ENCODE measurements at places on chromosomes 11 and 22.

DNA sequence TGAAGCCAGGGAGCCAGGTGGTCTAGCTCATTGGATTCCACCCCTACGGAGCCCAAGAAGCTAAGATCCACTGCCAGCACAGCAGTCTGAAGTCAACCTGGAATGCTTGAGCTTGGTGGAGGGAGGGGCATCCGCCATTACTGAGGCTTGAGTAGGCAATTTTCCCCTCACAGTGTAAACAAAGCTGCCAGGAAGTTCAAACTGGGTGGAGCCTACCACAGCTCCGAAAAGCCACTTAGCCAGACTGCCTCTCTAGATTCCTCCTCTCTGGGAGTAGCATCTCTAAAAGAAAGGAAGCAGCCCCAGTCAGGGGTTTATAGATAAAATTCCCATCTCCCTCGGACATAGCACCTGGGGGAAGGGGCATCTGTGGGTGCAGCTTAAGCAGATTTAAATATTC is 620.3 kb downstream of the NELL1 start:
- DNase-seq: no peak

GRCh38 chr11:92440701-92441442 is 216.3 kb downstream of the FAT3 start:
- no peak for DNase-seq

DNA sequence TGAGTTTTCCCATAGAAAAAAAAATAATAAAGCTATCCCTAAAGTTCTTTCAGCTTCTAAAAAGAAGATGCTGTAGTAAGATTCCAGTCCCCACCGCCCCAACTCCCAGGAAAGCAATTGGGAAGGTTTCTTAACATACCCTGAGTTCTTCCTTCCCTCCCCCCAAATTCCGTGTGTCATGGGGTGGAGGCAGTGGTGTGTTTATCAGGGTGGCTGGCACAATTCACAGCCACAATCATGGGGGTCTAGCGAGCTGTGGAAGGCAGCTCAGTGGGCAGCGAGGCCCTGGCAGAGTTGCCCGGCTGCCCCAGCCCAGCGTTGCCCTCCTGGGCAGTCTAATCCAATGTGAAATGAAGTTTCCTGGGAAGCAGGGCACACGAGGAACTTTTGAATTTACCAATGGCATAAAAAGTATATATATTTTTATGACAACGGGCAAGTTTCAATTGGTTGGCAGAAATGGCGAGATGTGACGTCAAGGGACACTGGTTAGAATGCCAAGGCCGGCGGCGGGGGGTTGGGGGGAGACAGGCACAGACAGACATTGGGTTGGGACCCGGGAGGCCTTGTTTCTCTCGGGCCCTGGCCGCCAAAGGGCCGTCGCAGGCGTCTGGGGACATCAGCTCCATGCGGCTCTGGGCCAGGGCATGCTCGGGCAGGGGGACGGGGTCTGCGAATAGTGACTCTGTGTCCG is 80.7 kb upstream of the PPARA start:
- peak; percentile 94 for DNase-seq

DNA sequence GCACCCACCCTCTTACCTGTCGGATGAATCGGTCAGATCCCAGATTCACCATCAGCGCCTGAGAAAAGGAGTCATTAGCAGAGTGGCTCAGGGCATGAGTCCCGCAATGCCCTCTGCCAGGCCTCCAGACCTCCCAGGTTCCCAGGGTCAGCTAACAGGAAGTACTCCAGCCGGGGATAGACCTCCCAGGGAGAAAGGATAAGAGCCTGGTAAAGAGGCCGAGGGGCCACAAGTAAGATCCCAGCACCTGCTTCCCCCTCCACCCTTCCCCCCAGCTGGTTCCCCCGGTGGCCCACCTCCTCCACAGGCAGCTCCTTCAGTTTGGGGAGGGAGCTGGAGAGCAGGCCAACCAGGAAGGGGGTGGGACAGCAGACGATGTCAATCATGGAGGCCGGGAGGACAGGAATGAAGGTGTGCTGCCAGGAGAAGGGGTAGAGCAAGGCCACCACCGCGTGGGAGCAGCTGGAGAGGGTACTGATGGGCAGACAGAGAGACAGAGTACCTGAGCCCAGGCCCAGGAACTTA is 16.4 kb downstream of the RPL27A start:
- no peak for DNase-seq

- no peak for DNase-seq
Measured at GRCh38 chr11:106463154-106463553, 385.7 kb downstream of the AASDHPPT start.

DNA sequence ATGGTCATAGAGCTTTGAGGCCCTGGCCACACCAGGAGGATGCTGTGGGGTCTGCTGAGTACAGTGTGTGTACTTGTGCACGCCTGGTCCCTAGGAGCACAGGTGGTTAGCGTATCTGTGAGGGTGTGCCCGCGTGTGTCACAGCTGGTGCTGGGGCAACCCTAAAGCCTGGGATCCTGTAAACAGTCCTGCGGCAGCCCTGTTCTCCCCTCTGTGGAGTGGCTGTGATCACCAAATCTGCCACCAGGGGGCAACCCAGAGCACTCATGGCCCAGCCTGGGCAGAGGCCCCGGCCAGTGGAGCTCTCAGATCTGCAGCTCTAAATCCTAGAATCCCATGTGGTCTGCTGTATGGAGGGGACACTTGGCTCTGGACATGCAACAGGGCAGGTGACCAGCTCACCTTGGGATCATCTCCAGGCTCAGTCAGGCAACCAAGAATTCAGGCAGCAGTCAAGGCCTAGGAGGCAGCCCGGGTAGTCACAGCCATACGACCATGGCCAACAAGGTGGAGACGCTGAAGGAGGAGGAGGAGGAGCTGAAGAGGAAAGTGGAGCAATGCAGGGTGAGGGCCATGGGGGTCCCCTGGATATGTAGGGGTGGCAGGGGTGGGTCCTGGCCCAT is 3.9 kb downstream of the SH3BP1 start:
- DNase-seq: peak; percentile 61

All from HCEC 1CT (cell line).